ENCODE measurements at places on chromosomes 16 and 17.

DNA sequence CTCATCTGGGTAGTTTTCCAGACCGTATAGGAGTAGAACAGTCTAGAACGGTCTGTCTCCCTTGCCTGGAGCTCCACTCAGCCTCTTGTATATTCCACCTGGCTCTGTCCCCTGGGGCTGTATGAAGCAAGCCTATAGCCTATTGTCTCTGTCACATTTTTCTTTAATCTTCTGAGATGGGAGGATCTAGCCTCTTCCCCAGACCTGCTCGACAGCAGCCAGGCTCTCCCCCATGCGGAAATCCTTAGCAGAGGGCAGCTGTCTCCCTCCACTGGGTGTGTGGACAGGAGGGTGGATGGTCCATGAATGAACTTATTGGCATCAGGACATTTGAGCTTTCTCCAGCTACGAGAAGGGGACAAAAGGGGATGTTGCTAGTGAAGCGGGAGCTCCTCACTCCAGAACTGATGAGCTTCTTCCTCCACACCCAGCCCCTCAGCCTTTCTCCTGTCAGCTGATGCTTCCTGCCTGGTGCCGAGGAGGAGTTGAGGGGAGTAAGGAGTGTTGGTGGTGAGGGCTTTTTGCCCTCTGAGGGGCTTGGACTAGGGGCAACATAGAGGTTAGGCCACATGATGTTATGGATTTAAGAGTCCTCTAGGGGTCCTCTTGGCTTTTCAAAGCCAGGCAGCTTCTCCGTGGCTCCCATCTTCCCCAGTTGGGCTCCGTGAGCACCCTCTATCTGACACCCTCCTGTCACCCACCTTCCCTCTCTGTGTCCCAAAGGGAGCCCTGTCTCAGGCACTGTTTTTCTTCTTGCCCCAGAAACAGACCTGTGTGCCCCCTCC is 28.0 kb downstream of the ARHGAP23 start:
- DNase-seq = no peak

DNA sequence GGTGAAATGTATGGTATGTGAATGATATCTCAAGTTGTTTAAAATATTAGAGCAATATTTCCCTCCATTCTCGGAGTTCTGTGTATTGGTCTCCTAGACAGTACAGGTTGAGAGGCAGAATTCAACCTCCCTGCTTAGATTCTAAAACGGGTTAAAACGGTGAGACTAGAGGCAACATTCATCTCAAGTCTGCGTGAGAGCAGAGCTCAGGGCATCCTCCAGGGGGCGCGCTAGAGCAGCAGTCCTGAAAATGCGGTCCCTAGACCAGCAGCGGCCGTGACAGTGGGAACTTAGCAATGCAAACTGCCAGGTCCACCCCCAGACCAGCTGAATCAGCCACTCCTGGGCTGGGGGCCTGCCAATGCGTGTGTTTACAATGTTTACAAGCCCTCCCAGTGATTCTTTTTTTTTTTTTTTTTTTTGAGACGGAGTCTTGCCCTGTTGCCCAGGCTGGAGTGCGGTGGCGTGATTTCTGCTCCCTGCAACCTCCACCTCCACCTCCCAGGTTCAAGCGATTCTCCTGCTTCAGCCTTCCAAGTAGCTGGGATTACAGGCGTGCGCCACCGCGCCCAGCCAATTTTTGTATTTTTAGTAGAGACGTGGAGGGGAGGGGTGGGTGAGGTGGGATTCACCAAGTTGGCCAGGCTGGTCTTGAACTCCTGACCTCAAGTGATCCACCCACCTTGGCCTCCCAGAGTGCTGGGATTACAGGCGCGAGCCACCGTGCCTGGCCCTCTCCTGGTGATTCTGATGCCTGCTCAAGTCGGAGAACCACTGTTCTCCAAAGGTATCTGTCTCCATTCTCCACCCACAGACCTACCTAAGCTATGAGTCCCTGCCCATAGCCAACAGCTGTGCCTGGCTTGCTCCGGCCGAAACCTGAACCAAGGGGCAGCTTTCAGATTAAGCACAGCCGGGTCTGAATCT is 24.2 kb downstream of the KLHL36 start:
- peak; percentile 74 for DNase-seq

- no peak for DNase-seq
Observed at GRCh38 chr16:5216441-5217080, 119.0 kb upstream of the EEF2KMT start.

GRCh38 chr16:69179328-69180010 is 7.5 kb upstream of the SNTB2 start:
- DNase-seq = no peak

GRCh38 chr17:59069856-59070255 is 36.8 kb downstream of the TRIM37 start:
- no peak for DNase-seq

GRCh38 chr17:54882950-54883349 is 17.7 kb upstream of the TOM1L1 start:
- no peak for DNase-seq

DNA sequence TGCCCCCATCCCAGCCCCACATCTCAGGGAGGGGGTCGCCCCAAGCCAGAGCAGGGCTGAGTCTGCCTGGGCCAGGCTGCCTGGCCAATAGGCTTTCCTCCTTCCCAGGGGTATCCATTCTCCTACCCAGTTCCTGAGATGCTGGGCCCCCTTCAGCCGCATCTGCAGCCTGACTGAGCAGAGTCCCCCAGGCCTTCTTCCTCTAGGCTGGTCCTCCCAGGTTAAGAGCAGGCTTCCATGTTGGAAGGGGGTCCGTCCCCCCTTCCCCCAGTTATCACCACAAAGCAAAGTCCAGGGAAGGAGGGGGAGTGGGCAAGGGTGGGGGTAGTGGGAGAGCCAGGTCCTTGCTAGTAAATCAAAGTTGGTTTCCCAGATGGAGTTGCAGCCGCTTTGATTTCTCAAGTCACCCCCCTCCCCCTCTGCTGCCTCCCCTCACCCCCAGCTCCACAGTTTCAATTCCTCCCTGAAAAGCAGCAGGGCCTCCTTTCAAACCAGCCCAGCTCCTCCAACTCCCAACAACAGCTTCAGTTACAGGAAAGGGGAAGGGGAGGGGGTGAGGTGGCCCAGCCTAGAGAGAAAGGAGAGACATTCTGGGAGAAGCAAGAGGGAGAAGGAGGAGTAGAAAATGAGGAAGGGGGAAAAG is 9.5 kb upstream of the FZD2 start:
- DNase-seq = no peak

- DNase-seq = no peak
Observed at GRCh38 chr16:11183035-11183812, 72.8 kb downstream of the SOCS1 start.

- no peak for DNase-seq
Observed at GRCh38 chr16:58280146-58280845, 14.5 kb downstream of the PRSS54 start.

DNA sequence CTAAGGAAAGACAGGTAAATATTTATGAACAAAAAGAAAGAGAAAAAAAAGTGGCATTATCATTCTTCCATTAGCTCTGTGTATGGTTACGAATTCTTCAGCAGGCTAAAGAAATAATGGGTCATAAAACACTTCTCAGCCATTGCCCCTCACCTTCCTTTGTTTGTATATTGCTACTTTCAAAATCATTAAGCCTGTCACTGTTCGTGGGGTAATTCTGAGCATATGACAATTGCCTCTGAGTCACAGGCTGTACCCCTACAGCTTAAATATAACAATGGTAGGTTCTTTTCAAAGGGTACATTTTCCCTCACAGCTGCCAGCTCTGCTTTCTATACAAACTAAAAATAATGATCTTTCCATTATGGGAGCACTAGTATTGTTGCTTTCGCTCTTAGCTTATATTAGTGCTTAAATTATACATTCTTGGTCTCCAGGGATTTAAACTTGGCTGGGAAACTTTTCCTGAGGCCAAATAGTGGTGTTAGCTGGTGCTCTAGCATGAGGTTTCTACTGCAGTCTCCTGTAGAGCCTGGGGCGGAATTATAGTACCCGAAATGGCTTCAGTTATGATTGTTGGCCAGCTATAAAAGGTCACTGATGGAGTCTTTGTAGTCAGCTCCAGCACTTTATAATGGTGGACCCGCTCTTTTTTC is 74.7 kb upstream of the CDH11 start:
- no peak for DNase-seq

GRCh38 chr16:23055481-23055880 is 93.8 kb downstream of the USP31 start:
- no peak for DNase-seq

- DNase-seq = no peak
Observed at GRCh38 chr16:78903843-78904242, 696.7 kb downstream of the MAF start.

GRCh38 chr16:1121601-1122397 is 25.8 kb upstream of the C1QTNF8 start:
- DNase-seq = no peak

DNA sequence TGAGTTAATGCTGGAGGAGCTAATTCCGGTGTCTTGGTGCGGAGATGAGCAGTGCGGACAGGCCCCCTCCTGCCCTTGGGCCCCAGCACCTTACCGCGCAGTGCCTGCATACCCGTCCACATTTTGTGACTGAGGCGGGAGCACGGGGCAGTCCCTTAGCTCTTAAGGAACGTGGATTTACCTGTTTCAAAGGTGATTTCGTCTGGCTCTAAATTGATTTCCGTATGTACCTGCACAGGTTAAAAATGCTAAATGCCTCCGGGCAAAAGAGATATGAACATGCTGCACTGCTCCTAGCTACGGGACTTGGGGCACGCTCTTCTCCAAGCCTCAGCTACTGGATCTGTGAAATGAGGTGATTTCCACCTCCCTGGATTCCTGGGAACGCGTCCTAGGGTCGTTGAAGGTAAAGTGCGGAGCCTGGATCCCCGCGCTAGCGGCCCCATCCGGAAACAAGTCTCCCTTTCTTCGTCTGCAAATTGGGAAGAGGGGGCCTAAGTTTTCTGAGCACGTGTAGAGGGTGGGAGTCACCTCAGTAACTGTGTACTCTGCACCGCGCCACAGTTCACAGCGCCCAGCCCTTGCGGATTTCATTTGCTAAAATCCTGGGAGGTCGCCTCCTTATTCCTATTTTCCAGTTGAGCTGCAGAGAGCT is 669 bp upstream of the CRISPLD2 start:
- DNase-seq = no peak

DNA sequence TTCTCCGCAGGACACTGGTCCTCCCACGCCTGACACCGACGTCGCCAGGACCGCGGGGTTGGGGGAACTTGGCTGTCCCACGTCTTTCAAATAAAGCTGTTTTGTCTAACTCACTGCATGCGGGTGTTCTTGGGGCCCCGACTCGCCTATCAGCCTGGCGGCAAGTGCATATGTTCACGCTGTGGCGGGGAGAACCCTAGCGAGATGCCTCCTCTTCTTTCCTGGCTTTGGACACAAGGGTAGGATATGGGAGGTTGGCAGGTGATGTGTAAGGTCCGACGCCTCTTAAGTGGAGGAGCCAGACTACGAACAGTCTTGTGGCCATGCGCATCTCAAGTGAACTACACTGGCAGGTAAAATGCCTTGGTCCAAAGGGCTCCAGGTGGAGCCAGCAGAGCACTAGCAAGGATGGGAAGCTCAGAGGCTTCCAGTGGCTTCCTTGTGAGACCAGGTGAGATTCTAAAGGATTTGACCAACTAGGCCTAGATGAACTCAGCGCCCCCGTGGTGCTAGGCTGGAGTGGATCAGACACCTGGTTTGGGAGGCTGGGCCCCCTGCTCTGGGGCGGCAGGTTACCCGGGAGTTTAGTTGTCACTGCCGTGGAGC is 873 bp upstream of the RPS2 start:
- DNase-seq = no peak

- no peak for DNase-seq
Observed at GRCh38 chr16:48153774-48154173, 2.0 kb downstream of the ABCC12 start.

- no peak for DNase-seq
Observed at GRCh38 chr16:65120831-65121721, 787 bp downstream of the CDH11 start.

GRCh38 chr16:73670836-73671820 is 623.2 kb upstream of the ZFHX3 start:
- no peak for DNase-seq

DNA sequence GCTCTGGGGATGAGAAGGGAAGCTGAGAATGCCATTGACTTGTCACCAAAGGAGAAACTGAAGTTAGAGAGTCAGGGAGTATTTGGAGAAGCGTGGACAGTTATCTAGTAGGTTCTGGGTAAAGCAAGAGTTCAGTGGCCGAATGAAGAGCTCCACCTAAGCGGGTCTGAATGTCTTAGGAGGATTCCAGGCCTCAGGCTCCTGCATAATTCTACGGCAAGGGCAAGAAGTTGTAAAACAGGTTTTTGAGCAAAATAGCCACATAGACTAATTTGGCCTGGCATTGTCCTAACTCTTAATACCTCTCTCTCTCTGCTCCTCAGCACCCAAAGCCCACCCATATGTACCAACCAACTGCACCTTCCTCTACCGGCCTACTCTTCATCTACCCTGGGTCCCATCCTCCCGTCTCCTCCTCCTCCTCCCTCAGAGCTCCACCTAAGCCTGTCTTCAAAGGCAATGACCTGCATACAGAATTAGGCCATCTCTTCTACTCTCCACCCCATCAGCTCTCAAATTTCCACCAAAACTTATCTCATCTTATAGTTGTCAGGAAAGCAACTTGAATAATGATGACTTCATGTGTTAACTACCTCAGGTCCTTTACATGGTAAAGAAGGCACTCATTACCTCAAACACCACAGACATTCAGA is 42.0 kb upstream of the KCNJ2 start:
- DNase-seq = no peak

DNA sequence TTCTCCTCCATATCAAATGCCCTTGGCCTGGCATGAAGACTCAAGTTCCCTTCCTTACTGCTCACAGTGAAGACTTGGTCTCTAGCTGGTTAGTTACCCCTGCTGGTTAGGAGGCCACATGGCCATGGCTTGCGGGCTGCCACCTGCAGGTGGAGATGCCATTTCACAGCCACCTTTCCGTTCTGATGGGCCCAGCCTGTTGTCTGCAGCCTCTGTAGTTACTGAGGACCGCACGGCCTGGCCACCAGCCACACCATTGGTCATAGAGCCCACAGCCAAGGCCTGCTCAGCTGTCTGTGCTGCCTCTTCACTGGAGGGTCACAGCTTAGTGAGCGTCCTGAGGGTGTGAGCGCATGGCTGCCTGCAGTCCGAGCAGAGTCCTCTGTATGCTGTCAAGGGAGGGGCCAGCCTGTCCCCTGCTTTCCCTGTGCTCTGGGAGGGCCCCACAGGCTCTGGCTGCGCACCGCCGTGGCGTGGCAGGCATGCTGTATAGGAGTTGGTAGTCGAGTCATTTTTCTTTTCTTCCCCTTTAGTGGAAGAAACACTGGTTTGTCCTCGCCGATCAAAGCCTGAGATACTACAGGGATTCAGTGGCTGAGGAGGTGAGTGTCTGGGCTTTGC is 59.2 kb downstream of the PLD6 start:
- DNase-seq = no peak

DNA sequence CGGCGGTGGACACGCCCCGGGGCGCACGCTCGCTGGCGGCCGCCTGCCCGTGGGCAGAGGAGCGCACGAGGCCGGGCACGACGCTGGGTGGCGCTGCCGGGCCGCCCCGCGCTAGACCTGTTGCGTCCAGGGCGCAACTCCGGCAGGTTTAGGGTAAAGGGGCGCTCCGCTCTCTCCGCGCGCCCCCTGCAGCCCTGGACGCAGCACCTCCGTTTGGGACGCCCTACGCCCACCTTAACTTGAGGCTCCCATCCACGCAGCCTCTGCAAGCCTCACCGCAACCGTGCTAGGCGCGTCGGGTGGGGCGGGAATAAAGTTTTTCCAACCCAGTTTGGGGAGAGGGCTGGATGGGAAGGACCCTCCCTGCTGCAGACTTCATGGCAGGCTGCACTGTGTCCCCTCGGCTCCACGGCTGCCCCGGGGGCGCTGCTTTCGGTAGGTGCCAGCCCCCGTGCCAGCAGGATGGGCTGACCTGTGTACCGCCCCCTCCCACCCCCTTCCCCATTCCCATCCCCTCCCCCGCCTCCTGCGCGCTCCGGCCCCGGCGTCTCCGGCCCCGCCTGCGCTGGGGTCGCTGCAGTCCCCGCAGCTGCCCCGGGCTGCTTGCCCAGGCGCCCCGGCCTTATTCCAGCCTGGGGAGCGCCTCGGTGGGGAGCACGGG is at the start of gene SYT17:
TSS of gene SYT17 (plus strand) at position 531 of the 661 bp plus-strand sequence. CDS start 407 bp downstream, outside the sequence.
- peak; percentile 8 for DNase-seq

All from T-helper 2 cell (primary cell).